Activated naive CD4-positive, alpha-beta T cell treated with Interleukin-2 at 50 U/mL for 16 hours (primary cell): ENCODE measurements at places on chromosomes 11 and 22.

DNA sequence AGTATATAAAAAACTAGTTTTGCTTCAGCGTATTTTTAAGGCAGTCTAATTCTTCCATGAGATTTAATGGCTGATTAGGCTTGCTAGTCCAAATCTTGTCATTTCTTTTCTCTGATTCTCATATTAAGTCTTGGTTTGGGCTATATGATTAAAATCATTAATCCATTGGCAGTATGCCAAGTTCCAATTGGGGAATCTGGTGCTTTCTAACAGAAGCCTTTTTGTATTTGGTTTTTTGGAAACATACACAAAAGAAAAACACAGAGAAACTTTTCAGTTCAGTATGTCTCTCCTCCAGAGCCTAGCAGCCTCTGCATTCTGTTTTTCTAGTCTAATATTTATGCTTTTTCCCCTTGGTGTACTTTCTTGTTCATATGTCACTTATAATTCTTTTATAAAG lies 37.9 kb downstream of the SWAP70 start:
- no peak for DNase-seq

DNA sequence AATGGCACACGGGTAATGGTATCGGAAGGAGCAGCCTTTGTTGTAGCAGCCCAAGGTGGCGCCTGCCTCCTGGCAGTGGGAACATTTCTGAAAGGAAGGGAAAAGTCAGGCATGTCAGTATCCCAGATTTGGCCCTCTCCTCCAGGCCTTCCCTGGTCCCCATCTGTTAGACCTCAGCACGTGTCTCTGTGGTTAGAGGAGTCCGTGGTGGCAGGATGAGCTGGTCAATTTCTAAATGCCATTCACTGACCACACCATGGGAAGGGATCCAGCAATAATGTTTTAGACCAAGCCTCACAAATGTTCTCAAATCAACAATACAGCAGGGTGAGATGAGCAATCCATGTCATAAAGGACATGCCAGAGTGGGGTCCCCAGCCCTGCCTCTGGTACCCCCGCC lies 49.0 kb upstream of the CYP2D6 start:
- DNase-seq: no peak

- no peak for DNase-seq
These were observed 4.2 kb downstream of the MUC5B start for GRCh38 chr11:1226986-1227550.

DNA sequence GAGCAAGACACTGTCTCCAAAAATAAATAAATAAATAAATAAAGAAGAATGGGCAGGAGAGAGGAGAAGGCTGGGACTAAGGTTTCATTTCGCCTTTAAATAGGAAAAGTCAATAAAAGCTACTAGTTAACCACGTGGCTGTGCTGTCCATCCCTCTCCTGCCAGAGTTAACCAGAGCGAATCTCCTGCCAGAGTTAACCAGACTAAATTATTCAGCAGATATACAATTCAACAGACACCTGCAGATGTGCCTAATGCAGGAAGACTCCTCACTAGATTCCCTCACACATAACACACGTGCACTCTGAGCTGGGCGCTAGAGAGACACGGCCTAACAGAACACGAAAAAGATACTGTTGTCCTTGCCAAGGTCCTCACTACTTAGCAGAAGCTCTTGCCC lies 156.1 kb downstream of the IGLL1 start:
- no peak for DNase-seq

GRCh38 chr22:19612866-19613572 lies 88.8 kb upstream of the CLDN5 start:
- DNase-seq: no peak
